ENCODE measurements at places on chromosomes 6 and 20. TPM values are rescaled to one million over a fixed set of nuclear protein-coding genes. Genes with fewer than 3 reads are reported as not detected.

DNA sequence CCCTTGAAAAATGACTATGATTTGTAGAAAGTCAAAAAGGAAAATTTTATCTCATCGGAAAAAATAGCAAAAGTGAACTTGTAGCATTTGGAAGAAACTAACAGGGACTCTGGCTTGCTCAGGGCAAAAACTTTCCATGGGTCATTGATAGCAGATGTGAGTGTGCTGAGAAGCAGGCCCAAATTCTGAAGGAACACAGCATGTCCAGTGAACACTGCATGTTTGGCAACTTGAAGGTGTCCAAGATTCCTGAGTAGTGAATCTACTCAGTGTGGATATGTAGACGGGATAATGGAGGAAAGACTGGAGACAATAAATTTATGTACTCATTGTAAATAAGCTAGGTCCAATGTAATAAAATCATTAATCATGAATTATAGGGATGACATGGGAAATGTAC is 8.2 kb downstream of the SLC17A2 start:
- DNase-seq: no peak
- H3K36me3 ChIP-seq: no peaks in the 10 kb centered on the region
- no peaks in the 10 kb centered on the region for H3K4me1 ChIP-seq

- H3K4me3 ChIP-seq: no peak overlapping the region
- peaks cover 66% of the 10 kb centered on the region for H3K4me1 ChIP-seq
- peak overlapping the region; percentile 80 for H3K27ac ChIP-seq
- no peak for DNase-seq
- H3K36me3 ChIP-seq: peaks cover 1% of the 10 kb centered on the region
Measured at GRCh38 chr6:167668019-167668753, 158.5 kb upstream of the AFDN start.

Gene TFAP2C
- 0.50 TPM for total RNA-seq

Gene TOX2
- total RNA-seq: 2.5 TPM

Gene PTGIS
- 19.3 TPM for total RNA-seq

- peaks cover 3% of the 10 kb centered on the region for H3K4me1 ChIP-seq
- DNase-seq: no peak
- H3K4me3 ChIP-seq: no peak overlapping the region
- peaks cover 13% of the 10 kb centered on the region for H3K27me3 ChIP-seq
Measured at GRCh38 chr20:51062065-51062464, 39.2 kb upstream of the KCNG1 start.

- H3K4me1 ChIP-seq: peaks cover 7% of the 10 kb centered on the region
- DNase-seq: no peak
- H3K36me3 ChIP-seq: no peaks in the 10 kb centered on the region
Measured at GRCh38 chr6:139570166-139570565, 195.7 kb upstream of the CITED2 start.

Gene BANF2
- total RNA-seq: not detected

DNA sequence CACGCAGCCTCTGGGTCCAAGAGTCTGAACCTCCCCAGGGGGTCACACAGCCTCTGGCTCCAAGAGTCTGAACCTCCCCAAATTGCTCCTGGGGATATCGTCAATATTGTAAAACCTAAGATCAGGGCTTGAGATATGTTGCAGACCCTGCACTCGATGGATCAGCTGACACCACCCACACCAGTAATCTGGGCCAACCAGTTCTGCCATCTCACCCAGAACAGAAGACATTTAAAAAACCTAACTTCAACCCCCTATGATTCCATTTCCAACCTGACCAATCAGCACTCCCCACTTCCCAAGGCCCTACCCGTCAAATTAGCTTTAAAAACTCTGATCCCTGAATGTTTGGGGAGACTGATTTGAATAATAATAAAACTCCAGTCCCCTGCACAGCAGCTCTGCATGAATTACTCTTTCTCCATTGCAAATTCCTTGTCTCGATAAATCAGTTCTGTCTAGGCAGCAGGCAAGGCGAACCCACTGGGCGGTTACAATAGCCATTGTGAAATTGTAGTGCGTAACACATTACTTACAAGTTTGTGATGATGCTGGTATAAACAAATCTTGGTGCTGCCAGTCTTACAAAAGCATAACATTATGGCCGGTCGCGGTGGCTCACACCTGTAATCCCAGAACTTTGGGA is 32.4 kb upstream of the FAM135A start:
- H3K27ac ChIP-seq: peak overlapping the region; percentile 59
- H3K27me3 ChIP-seq: no peaks in the 10 kb centered on the region
- H3K4me3 ChIP-seq: no peak overlapping the region

DNA sequence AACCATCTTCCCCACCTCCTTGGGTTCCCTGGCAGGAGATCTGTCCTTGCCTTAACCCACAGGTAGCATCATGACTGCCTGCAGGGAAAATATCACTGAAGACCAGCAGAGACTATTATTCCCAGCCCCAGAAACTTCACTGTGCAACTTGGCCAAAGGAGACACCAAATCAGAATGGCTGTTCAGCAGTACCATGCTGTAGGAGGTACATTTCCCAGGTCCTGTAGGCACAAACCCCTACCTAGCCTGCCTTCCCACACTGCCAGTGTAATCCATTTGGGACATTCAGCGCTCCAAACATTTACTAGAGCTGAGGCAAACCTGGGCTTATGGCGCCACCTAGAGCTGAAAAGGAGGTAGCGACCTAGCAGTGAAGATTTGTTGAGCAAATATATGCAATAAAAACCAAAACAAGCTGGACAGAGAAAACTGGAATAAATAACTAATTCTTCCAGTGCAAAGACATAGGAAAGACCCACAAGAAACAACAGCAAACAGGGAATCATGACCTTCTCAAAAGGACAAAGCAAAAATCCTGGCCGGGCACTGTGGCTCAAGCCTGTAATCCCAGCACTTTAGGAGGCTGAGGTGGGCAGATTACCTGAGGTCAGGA is 60.3 kb downstream of the VTA1 start:
- no peak overlapping the region for H3K4me3 ChIP-seq
- H3K27ac ChIP-seq: no peak overlapping the region
- peak; percentile 20 for DNase-seq
- peaks cover 62% of the 10 kb centered on the region for H3K36me3 ChIP-seq
- no peaks in the 10 kb centered on the region for H3K27me3 ChIP-seq

Gene CFB
- total RNA-seq: 3.9 TPM

Gene OOEP
- total RNA-seq: not detected

DNA sequence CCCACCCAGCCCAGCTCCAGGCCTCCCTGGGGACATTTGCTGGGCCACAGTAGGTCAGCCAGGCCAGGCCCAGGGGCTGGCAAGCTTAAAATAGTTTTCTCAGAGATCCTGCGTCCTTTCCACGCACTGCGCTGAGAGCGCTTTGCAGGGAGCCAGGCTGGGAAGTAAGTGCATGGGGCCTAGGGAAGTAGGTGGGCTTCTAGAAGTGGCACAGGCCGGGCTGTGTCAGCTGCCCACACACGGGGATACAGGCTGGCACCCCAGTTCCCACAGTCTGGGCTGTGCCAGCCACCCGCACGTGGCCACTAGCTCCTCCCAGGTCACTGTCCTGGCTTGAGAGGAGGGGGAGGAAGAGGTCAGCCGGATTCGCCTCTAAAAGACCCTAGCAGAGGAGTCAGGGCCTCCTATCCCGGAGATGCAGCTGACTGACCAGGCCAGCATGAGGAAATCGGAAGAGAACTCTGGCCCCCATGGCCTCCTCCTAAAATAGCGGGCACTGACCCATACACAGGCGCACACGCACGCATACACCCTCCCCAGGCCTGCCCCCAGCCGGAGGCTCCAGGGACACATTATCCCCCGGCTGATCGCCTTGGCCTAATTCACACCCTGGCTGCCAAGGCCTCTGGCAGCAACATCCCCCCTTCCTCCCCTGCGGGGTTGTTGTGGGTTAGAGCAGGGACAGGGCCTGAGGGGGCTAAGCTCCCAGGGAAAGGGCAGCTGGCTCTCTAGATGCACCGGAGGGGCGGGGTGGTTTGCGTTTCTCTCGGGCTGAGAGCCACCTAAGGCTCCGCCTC is 5.4 kb downstream of the SLCO4A1 start:
- H3K4me3 ChIP-seq: no peak overlapping the region
- no peak overlapping the region for H3K27ac ChIP-seq
- peaks cover 25% of the 10 kb centered on the region for H3K27me3 ChIP-seq

Gene SIRPG
- total RNA-seq: not detected

GRCh38 chr20:8299921-8300320 is 167.9 kb downstream of the PLCB1 start:
- no peaks in the 10 kb centered on the region for H3K27me3 ChIP-seq
- H3K27ac ChIP-seq: no peak overlapping the region
- DNase-seq: no peak
- H3K4me1 ChIP-seq: peaks cover 8% of the 10 kb centered on the region
- no peak overlapping the region for H3K4me3 ChIP-seq
- no peaks in the 10 kb centered on the region for H3K36me3 ChIP-seq

Gene CD24
- 1,533 TPM for total RNA-seq

Gene PTCHD4
- total RNA-seq: 4.8 TPM

Gene ARMH2
- not detected for total RNA-seq

- H3K36me3 ChIP-seq: no peaks in the 10 kb centered on the region
- H3K4me3 ChIP-seq: no peak overlapping the region
- peaks cover 36% of the 10 kb centered on the region for H3K27me3 ChIP-seq
Measured at GRCh38 chr6:32519118-32519909, 10.8 kb downstream of the HLA-DRB5 start.

DNA sequence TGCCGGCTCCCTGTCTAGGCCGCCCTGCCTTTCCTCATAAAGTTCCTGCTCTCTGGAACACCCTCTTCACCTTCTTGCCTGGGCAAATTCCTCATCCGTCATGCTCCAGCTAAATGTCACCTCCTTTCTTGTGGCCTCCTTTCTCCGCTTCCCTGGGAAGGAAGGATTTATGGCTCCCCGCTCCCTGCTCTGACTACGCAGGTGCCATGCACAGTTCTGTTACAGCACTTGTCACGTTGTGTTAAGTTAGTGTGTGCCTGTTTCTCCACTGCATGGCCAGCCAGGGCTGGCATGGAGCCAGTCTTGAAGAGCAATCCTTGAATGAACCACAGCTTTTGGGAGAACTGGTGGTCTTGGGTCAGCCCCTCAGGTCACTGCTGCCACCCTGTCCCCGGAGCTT is 61.7 kb downstream of the CD40 start:
- H3K36me3 ChIP-seq: no peaks in the 10 kb centered on the region
- H3K4me1 ChIP-seq: peaks cover 3% of the 10 kb centered on the region
- no peak for DNase-seq
- H3K27me3 ChIP-seq: peaks cover 43% of the 10 kb centered on the region
- no peak overlapping the region for H3K4me3 ChIP-seq
- no peak overlapping the region for H3K27ac ChIP-seq

GRCh38 chr6:51553246-51554015 is 534.0 kb downstream of the PKHD1 start:
- no peaks in the 10 kb centered on the region for H3K4me1 ChIP-seq
- peaks cover 4% of the 10 kb centered on the region for H3K27me3 ChIP-seq
- H3K4me3 ChIP-seq: no peak overlapping the region

- no peaks in the 10 kb centered on the region for H3K27me3 ChIP-seq
- DNase-seq: no peak
- H3K36me3 ChIP-seq: no peaks in the 10 kb centered on the region
- H3K4me1 ChIP-seq: no peaks in the 10 kb centered on the region
Measured at GRCh38 chr20:15200147-15200565, 862.7 kb upstream of the FLRT3 start.

DNA sequence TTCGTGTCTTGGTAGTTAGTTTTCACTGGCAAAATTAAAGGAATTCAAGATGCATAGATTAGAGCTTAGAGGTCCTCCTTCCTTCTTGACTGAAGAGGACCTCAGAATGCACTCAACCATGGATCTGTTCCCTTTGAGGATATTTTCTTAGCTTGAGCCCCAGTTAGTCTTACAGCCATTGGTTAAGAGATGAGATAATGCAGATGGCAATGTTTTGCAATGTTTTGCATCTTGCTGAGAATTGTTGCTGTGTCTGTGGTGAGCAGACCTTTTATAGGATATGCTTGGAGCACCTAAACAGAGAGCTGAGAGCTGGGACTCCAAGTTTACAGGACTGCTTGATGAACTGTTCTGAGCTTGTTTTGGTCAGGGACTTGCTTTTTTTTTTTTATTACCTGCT is 107.5 kb downstream of the TMEM170B start:
- no peak overlapping the region for H3K4me3 ChIP-seq
- no peak for DNase-seq
- no peak overlapping the region for H3K27ac ChIP-seq
- H3K4me1 ChIP-seq: no peaks in the 10 kb centered on the region
- no peaks in the 10 kb centered on the region for H3K36me3 ChIP-seq

Gene FAM83C
- total RNA-seq: not detected

GRCh38 chr20:10978019-10978702 is 304.4 kb upstream of the JAG1 start:
- no peak overlapping the region for H3K27ac ChIP-seq
- DNase-seq: no peak
- H3K4me3 ChIP-seq: no peak overlapping the region
- peaks cover 3% of the 10 kb centered on the region for H3K4me1 ChIP-seq
- peaks cover 3% of the 10 kb centered on the region for H3K27me3 ChIP-seq

Gene TTBK1
- 1.7 TPM for total RNA-seq

DNA sequence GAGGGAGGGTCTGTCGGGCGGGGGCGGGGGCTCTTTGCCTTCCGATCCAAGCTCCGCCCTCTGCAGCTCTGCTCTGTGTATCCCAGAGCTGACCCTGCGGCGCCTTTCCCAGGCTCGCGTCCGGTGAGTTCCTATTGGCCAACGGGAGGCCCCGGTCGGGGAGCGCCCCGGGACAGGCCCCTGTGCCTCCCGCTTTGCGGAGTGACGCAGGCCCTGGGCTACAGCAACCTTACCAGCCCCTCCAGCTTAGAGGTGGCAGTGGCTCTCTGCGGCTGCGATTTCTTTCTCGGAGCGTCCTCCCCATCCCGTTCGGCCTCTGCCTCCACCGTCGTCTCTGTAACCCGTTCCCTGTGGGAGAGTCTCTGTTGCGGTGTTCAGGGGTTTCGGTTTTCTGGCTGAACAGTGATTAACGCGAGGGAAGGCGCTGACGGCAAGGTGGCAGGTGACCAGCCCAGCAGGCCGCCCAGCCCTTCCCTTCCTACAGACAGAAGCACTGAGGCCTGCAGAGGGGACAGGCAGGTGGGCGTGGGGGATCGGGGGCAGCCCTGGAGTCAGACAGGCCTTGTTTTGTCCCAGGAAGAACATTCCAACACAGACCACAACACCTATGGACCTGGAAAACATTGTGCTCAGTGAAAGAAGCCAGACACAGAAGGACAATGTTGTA is 18.1 kb upstream of the CEBPB start:
- peak; percentile 81 for DNase-seq
- H3K36me3 ChIP-seq: peaks cover 3% of the 10 kb centered on the region
- peaks cover 10% of the 10 kb centered on the region for H3K4me1 ChIP-seq
- peak overlapping the region; percentile 81 for H3K4me3 ChIP-seq
- peak overlapping the region; percentile 97 for H3K27ac ChIP-seq

GRCh38 chr6:135572051-135572450 is 74.5 kb upstream of the AHI1 start:
- H3K27ac ChIP-seq: no peak overlapping the region
- no peak for DNase-seq
- no peaks in the 10 kb centered on the region for H3K27me3 ChIP-seq
- H3K4me1 ChIP-seq: peaks cover 19% of the 10 kb centered on the region
- H3K36me3 ChIP-seq: no peaks in the 10 kb centered on the region
- H3K4me3 ChIP-seq: no peak overlapping the region

All from progenitor cell of endocrine pancreas (in vitro differentiated cells).